ENCODE measurements at places on chromosomes 5 and 9.

DNA sequence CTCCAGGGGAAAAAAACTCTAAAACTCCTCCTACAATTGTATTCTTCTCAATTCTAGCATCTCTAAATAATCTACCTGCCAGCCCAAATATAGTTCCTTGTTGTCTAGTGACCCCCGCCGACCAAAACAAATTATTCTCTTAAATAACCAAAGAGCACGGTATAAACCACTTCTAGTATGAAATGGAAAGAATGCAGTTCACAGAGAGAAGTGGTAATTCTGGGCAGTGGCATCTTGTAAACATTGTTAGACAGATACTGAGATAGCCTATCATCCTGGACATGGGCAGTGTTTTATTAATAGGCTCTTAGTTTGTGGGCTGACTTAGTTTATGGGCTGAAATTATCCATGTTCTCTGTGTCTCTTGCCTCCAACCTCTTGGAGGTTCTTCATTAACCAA, 1412.6 kb upstream of the CDH9 start:
- DNase-seq, result no peak

- no peak for DNase-seq
These were observed 30.3 kb upstream of the ROPN1L start for GRCh38 chr5:10411336-10411735.

GRCh38 chr9:78547831-78548230, 250.9 kb downstream of the PSAT1 start:
- no peak for DNase-seq

DNA sequence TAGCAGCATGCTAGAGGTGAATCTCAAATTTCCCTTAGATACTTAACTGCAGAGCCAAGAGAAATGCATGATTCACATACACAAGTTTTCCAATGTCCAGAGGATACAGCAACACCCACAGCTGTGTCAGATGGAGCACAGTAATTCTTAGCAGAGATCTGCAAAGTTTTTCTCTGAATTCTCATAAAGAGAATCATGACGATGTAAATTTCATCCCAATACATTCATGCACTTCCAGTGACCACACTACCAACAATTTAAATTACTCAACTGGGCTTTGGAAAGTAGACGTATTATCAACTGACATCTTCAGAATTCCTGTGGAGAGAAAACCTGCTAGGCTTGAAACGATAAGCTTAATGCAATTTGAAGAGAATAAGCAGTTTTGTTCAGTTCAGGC, 378.8 kb upstream of the TLE4 start:
- DNase-seq, result no peak

DNA sequence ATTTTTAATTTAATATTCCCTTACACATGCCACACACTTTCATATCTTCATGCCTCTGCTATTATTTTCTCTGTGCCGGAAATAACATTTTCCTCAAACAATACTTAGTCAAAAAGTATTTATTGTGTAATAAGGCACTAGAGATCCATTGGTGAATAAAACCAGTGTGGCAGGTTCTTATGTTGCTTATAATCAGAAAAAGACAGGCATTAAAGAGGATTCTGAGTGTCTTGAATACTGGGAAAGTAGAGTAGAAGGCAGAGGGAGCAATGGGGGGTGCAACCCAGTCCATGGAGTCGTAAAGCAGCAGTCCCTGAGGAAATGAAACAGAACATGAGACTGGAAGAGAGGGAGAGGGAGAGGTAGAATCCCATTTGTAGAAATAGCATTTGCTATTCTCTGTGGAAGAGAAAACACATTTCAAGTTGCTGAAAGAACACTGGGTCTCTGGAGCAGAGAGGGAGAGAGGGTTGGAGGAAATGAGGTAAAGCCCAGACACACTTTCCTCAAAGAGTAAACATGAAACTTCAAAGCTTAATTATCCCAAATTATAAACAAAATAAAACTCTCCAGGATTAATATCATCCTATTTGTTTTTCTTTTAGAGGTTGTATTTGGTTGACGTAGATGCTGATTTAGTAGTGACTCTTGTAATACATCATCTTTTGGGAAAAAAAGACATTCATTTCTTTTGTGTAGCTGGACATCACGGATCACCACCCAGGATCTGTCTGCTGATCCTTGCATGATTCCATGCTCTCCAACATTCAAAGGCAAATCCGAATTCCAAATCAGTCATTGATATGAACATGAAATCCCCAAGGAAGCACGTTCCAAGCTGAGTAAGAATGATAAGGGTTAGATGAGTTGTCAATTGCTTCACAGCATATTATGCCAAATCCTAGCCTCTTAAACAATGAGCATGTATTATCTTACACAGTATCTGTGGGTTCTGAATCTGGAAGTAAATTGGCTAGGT, 37.4 kb upstream of the GRAMD2B start:
- DNase-seq, result no peak

GRCh38 chr5:91311697-91312501, 71.2 kb downstream of the ARRDC3 start:
- peak; percentile 58 for DNase-seq

- DNase-seq, result no peak
These were observed 548.8 kb upstream of the SMC2 start for GRCh38 chr9:103545260-103545659.

GRCh38 chr5:120297616-120298015, 166.5 kb upstream of the PRR16 start:
- DNase-seq, result no peak

- no peak for DNase-seq
These were observed 8.5 kb downstream of the HK3 start for GRCh38 chr5:176890455-176891330.

GRCh38 chr9:5442400-5443011, 4.8 kb upstream of the PLGRKT start:
- no peak for DNase-seq

DNA sequence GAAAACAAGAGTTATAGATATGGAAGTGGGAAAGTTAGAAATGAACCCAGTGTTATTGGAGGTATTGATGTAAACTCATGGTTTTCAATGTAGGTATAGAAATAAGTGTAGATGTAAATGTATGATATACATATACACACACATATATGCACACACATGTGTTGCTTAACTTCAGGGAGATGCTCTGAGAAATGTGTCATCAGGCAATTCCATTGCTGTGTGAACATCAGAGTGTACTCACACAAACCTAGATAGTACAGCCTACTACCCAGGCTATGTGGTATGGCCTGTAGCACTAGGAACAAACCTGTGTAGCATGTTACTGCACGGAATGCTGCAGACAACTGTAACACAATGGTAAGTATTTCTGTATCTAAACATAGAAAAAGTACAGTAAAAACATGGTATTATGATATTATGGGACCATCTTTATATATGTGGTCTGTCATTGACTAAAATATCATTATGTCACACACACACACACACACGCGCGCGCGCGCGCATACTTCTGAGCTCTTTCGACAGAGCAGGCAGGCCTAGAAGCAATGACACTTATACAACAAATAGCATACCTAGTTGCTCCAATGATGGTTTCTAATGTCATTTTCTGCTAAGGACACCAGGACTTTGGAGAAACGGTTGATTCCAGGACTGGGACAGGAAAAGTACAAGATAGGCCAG, 86.6 kb downstream of the MACROH2A1 start:
- no peak for DNase-seq

DNA sequence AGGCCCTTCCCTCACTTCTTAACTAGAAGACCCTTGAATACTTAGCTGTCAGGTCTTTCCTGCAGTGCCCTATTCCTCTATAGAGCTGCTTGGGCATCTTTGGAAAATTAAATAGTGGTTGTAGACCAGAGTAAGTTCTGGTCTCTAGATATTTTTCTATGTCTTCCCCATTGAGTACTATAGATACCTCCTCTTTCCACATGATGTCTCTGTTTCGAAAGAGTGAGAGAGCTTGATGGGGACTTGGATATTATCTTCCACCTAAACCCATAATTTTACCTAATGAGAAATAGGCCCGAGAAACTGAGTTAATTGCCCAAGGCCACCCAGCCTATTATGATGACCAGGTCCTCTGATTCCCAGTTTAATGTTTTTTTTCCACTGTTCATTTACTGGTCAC, 40.2 kb downstream of the SPEF2 start:
- no peak for DNase-seq

DNA sequence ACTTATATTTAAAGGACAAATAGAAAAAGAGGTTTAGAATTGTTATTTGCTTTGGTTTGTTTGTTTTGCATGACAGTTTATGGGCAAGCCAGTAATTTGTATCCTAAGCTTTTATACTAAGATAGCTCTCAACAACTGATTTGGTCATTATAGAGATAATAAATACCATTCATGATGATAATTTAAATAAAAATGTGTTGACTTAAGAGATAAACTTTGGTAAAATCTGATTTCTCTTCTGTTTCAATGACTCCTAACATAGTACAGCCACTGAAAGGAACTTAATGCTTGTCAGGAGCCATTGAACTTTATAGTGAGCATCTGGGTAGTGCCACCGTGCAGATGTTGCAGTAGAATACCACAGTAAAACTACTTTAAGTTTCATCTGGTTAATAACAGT, 160.7 kb upstream of the ACOT12 start:
- no peak for DNase-seq

DNA sequence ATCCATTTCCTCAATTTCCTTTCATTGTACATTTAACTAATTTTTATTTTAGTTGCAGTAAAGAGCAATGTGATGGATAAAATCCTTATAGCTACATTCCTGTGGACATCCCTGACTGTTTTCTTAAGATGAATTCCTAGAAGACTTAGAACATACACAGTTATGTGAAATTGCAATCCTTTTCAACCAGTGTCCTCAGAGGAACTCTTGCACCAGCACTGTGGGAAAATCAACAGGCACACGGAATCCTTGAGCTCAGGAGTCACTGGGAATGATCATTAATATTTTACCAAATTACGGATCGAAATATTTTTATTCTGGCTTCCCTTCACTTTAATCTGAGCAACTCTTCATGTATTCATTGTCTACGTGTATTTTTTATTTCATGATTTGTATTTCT, 901.9 kb upstream of the WWC1 start:
- no peak for DNase-seq

DNA sequence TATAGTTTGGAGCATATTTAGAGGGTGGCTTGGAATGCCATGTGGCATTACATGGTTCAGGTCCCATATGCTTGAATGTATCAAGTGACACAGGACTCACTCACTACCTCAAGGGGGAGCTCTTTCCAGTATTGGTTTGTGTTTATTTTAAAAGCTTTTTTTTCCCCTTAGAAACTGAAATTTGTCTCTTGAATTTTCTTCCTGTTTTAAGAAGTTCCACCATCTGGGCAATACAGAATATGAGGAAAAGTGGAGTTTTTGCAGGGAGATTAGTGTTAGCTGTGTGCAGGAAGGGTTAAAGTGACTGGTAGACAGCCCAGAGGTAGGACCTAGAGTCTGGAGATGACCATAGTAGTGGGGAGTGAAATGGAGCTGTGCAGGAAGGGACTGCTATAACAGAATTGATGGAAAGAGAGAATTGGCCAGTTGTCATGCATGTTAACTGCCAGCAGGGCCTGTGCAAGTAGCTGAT, 36.6 kb downstream of the CTNNA1 start:
- DNase-seq, result no peak

DNA sequence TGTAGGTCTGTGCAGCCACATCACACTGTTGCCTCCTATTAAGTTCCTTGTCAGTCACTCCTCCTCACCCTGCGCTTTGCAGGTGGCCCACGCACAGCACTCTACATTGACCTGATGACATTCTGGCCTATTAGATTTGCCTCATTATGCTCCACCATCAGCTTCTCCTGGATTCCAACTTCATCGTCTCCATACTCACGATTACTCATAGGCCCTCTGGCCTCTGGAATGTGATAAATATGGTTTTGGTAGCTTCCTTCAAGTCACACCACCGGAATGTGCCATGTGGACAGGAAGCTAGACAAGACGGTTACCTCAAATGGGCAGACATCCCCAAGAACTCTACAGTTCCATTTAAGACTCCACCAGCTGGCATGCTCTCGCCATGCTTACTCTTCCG, 158.0 kb upstream of the LHFPL2 start:
- no peak for DNase-seq

GRCh38 chr9:91683269-91683668, 259.6 kb upstream of the NFIL3 start:
- no peak for DNase-seq

DNA sequence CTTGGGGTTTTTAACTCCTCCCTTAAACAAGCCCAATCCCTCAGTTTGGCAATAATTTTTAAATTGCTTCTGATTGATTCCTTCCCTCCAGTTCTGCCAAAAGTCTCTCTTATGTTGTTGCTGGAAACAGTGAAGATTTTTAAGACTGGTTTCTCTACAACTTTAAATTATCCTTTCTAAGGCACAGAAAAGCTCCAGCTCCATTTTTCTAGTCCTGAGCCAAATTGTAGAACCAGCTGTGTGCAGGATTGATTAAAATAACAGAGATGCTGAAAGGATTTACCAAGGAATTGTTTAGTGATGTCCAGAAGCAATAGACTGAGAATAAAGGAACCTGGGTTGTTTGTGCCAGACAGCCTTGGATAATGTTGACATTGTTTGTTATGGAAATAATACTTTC, 111.3 kb downstream of the NUDT12 start:
- DNase-seq, result no peak

- no peak for DNase-seq
These were observed 505.3 kb upstream of the ZNF608 start for GRCh38 chr5:125251703-125252102.

- no peak for DNase-seq
These were observed 271.1 kb downstream of the DENND1A start for GRCh38 chr9:123658792-123659191.

GRCh38 chr9:113537229-113537810, 73.8 kb downstream of the RGS3 start:
- no peak for DNase-seq

DNA sequence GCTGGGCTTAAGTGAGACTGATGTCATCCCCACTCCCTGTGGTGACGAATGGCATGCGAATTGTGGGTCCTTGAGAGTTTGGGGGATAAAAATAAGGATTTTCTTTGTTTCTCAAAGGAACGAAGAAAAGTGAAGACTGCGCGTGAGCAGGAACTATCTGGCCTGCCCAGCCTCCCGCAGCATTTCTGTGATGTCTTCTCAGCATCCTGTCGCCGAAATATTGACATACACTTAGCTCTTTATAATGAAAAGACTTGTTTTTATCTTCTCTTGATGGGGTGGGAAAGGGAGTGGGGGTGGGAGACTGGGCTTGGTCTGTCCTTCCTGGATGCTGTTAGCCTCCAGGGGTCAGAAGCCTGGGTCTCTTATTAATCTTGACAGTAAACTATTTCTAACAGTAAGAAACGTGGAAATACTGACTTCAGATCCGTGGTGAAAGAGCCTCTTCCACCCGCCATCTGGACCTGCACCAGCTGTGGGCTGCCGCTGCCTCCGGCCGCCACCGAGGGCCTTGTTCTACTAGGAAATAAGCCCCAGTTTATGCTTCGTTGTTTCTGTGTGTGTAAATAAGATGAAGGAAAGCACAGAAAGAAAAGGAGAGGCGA, 239.6 kb downstream of the FANCC start:
- no peak for DNase-seq

- DNase-seq, result no peak
These were observed 72.5 kb downstream of the AMBP start for GRCh38 chr9:114005371-114006154.

DNA sequence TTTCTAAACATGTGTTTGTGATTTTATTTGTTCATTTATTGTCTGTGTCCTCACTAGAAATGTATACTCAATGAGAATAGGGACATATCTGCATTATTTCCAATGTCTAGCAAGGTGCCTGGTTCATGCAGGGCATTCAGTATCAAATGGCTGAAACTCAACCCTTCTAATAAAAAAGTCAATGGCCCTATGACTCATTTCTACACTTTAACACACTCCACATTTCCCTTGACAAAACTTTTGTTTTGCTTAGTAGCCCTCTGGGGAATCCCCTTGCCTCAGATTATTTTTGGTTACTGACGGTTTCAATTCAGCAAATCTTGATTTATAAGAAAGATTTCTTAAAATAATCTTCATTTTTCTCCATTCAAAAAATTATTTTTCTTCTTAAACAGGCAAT, 206.0 kb upstream of the DMRTA1 start:
- DNase-seq, result no peak

GRCh38 chr9:8332331-8332650, 532.7 kb upstream of the DMAC1 start:
- no peak for DNase-seq

Measured in activated gamma-delta T cell treated with anti-CD3 and anti-CD28 coated beads, Interleukin-2, amount 50 U/mL, for 16 hours (primary cell).